Immature natural killer cell (primary cell): ENCODE measurements at places on chromosomes 3 and 15.
A peak's percentile ranks its signal among the peaks of the same experiment; 100 is the strongest.

GRCh38 chr3:9934235-9934621 is 594 bp downstream of the CRELD1 start:
- no peak for DNase-seq

DNA sequence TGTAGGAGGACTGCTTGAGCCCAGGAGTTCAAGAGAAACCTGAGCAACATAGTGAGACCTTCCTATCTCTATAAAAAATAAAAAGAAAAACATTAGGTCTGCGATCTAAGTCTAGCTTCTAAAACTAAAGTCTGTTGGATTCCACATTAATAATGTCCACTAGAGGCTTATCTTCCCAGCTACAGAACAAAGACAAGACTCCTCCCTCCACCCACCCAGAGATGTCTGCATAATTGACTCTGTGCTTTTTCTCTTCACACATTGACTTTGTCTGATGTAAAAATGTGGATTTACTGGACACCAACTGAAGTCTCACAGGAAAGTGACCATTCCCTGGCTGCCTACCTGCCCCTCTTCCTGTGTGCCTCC is 91.8 kb downstream of the ATP10A start:
- DNase-seq: no peak

- DNase-seq: peak; percentile 14
Measured at GRCh38 chr15:78540871-78541743, 863 bp downstream of the PSMA4 start.

- DNase-seq: no peak
Measured at GRCh38 chr3:12884186-12884680, 42.9 kb upstream of the RPL32 start.

GRCh38 chr3:182609575-182610156 is 183.6 kb upstream of the ATP11B start:
- DNase-seq: no peak

GRCh38 chr3:14581334-14582044 is 41.3 kb upstream of the GRIP2 start:
- no peak for DNase-seq

- DNase-seq: no peak
Measured at GRCh38 chr3:147311716-147312115, 94.6 kb downstream of the ZIC4 start.
